ENCODE measurements at places on chromosomes 3 and 15.

DNA sequence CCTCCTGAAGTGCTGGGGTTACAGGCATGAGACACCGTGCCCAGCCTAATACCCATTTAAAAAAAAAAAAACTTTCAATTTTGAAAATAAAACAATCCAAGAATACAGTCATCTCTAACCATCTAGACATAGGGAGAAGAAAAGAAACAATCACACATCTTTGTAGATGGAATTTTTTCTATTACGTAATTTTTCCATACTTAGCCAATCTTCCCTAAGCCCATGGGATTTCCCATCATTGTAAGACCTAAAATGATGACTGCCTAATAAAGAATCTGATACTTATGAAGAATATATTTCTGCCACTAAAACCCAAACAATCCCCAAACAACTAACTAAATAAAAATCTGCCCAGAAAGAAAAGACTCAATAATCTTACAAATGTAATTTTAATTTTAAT is 88.7 kb downstream of the CBLB start:
- no peak for DNase-seq

- no peak for DNase-seq
These were observed 891 bp upstream of the TOP2B start for GRCh38 chr3:25665315-25666280.

DNA sequence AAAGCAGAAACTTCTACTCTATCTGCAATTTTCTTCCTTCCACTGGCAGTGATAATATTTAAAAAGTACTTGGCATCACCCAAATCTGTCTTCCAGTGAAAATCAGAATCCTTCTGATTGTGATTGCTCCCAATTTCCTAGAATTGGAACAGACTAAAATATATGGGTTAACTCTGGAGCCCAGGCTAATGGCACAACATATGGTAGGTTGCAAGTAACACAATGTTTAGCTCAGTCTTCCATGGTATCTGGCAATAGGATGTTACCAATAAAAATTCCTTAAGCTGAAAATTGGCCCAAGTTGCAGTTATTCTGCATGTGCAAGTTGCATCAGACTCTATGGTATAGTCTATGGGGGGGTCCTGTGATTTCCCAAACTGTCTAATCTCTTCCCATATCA is 273.5 kb upstream of the ADAMTS9 start:
- DNase-seq: no peak

DNA sequence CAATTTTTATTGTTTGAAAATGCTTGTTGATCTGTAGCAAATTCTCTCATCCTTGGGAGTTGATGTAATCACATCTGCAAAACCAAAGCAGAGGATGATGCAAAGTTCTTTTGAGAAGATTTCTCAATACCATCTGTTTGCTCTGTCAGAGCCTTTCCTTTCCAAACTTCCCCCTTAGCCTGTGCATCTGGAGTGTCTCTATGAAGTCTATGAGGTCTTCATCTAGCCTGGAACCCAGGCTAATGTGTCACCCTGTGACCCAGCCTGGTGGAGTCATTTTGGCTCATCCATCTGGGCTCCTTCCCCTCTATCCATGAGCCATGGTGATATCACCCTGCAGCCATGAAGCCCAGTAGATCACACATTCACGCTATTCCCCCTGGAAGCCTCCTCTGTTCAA is 123.2 kb upstream of the SLC7A14 start:
- DNase-seq: no peak

- no peak for DNase-seq
These were observed 370.1 kb downstream of the CNTN6 start for GRCh38 chr3:1462856-1463450.

DNA sequence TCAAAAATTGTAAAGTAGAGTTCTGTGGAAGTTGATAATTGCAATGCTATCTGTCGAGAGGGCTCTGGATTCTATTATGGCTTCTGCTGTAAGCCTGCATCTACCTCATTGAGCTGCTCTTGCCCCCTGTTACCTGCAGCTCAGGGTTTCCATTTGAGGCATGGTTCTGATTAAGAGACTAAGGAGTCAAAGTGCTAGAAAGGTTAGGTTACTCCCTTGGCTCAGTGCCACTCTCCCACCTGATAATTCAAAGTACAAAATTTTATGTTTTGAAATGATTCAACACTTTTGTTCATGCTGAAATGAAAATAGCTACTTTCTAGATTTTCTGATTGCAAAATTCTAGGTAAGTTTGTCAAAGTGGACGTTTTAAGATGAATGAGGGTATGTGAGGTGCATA is 220.5 kb upstream of the SATB1 start:
- DNase-seq: no peak

GRCh38 chr15:50181969-50182218 is at the start of gene SLC27A2:
TSS of gene SLC27A2 (plus strand) at chr15:50182196. CDS start at chr15:50182428, 232 bp downstream.
- DNase-seq: no peak

GRCh38 chr3:112126511-112126911 is 6.5 kb downstream of the GCSAM start:
- no peak for DNase-seq

DNA sequence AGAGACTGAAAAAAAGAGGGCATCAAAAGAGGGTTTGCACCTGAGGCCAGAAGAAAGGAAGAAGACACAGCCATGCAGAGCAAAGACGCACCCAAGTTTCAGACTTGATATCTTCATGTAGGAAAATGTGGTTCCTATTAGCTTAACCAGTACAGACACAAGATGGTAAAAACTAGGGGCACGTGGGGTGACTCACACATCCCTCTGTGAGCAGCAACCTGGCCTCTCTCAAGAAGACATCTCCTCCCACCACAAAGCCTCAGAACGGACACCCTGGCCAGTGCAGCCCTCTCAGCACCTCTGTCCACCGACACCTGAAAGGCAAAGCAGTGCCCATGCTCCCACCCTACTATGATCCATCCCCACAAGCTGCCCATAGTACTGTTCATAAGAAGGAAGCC is 33.3 kb downstream of the GLB1 start:
- no peak for DNase-seq

- no peak for DNase-seq
These were observed 987.9 kb downstream of the NTRK3 start for GRCh38 chr15:87268675-87269074.

- no peak for DNase-seq
These were observed 49.5 kb downstream of the MCF2L2 start for GRCh38 chr3:183378951-183379350.

DNA sequence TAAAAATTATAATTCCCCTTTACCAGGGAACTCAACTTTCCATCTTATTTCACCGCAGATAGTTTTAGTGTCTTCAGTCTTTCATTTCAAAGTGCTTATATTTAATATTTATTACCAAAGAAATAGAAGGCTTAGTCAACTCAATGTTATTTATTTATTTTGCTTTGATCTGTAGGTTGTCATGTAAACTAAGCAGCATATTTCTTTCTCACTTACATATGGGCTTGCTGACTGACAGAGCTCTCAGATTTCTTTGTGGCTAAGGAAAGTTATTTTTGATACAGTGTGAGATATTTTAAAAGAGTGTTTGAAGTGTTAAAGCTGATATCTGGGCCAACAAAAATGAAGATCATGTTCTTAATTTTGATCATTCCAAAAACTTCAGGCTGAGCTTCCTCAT is 331.4 kb downstream of the ROBO1 start:
- DNase-seq: no peak

- no peak for DNase-seq
These were observed 44.4 kb downstream of the EPHB1 start for GRCh38 chr3:134839422-134839821.

- DNase-seq: no peak
These were observed 39.4 kb upstream of the TRIM71 start for GRCh38 chr3:32778389-32778788.

GRCh38 chr15:50252556-50252955 is 13.0 kb downstream of the HDC start:
- no peak for DNase-seq

GRCh38 chr3:119018690-119019463 is 15.8 kb downstream of the IGSF11 start:
- DNase-seq: no peak

- no peak for DNase-seq
These were observed 2.8 kb downstream of the APOD start for GRCh38 chr3:195580744-195581443.

DNA sequence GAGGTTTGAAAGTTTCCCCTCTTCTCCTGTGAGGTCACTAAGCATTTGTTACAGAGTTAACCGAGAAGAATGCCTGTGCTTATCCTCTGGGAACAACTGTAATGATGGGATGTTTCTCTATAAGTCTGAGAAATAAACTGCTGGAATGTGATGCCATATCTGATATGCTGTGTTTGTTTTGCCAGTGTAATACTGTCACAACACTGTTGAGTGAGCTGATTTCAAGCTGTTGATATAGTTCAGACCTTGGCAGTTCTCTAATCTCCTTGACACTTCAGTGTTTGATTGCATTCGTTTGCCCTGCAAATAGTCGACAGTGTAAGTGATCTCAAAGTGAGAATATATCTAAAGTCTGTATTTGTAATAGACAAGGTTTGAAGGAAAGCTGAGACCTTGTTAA is 73.3 kb downstream of the PTPRG start:
- DNase-seq: no peak

- DNase-seq: no peak
These were observed 10.2 kb upstream of the TMEM45A start for GRCh38 chr3:100482176-100482575.

DNA sequence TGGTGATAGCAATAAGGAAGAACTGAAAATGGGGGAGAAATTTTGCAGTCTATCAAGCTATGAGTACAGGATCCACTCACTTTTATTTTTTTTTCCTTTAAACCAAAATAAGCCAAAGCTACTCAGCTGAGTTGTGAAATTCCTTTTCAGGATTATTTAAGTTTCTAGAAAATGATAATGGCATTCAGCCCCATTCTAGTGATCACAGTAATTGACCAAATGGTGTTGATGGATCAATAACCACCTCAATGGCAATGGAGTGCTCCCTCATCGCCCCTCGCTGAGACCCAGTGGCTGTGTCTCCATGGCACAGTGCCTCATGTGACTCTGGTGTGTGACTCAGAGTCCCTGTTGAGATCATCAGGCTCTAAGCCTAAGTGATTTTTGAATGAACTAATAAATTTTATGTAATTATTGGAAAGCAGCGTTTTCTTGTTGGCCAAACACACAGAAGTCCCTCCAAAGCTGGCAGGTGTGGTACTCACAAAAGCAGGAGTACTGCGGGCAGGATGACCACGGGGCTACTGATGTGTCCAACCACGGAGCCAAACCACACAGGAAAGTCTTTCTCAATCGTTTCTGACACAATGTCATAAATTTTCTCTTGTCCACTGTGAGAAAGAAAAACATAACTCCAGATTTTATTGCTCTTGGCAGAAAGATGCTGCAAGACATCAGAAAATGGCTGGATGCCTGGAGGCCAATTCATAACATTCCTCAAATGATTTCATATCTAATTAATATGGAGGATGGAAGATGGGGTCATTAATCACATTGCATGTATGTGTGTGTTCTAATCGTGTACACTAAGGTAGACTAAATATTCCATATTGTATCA is 14.4 kb upstream of the STARD5 start:
- DNase-seq: no peak

- DNase-seq: no peak
These were observed 89.0 kb downstream of the IQSEC1 start for GRCh38 chr3:12984023-12984823.

DNA sequence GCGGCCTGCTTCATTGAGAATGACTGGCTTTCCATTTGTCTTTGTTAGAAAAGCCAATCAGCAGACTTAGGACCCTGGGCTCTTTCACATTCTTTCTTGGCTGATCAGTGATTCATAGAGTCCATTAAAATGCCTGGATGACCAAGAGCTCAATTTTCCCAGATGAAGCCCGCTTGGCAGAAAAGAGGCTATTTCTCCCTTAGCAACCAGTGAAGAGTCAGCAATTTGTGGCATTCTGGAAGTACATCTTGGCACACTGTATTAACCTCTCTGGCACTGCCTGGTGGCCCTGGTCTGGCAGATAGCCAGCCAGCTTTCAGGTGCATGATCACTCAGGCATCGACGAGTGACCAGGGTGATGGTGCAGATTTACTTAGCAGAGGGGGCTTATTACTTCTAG is 145.7 kb upstream of the PLAAT1 start:
- no peak for DNase-seq

DNA sequence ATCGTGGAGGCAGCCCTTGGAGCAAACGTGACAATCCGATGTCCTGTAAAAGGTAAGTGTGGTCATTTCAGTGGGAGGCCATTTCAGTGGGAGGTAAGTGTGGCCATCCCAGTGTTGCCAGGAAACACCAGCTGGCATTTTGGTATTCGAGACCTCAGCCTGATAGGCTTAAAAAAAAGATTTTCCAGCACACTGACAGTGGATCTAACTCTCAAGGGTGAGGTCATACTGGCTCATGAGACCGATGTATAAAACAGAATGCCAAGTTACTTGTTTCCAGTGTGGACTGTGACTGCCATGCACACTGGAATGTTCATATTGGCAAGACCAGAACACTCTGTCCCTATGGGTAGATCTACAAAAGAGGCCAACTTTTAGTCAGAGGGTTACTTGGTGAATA is 244.4 kb upstream of the GOLGA6L4 start:
- no peak for DNase-seq

GRCh38 chr3:42179110-42179725 is 86.8 kb downstream of the CCK start:
- no peak for DNase-seq

GRCh38 chr3:138972941-138973340 is 25.9 kb downstream of the FOXL2NB start:
- DNase-seq: no peak

GRCh38 chr3:149468504-149469212 is 5.8 kb upstream of the TM4SF4 start:
- DNase-seq: no peak

DNA sequence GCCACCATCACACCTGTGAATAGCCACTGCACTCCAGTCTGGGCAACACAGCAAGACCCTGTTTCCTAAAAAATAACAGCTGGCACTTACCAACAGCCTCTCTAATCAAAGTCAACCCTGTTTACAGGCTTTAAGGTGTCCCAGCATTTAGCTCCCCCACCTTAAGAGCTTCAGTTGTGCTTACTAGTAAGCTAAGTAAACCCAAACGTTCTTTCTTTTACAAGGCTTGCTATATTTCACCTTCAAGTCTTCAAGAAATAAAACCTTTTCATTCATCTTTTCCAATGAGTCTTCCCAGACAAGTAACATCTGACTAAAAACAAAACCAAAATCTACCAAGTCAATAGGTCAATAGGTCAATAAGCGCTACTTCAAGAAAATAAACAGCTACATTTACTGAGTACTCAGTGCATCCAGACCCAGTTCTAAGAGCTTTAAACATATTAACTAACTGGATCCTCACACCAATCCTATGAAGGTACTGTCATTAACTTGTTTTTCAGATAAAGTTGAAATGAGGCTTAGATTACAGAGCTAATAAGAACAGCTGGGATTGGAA is 62.4 kb downstream of the PBRM1 start:
- no peak for DNase-seq

DNA sequence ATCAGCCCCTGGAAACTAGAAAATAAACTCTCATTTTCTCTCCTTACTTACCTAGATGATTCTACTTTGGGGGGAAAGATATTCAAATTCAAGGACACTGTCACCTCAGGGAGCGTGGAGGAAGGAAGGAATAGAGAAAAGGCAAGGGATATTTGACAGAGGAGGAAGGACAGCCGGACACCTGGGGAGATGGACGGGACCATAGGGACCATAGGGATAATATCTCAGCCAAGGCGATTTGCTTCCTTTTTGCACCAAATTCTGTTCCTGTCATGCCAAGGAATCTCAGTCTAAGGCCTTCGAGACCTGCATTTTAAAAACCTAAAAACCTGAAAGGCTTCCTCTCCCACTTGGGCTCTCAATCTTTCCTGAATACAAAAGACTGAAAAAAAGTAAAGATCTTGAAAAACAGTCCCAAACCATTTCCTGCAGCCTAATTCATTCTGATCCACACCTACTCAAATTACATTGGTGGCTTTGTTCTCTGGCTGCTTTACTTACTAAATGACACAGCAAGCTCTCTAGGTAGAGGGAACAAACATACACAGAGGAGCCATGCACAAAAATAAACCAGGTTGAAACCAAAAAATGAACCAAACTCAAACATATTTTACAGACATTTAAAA is 73.9 kb upstream of the SLC24A5 start:
- no peak for DNase-seq
